ENCODE measurements at places on chromosomes 3 and 15.
A peak's percentile ranks its signal among the peaks of the same experiment; 100 is the strongest.

- peak; percentile 40 for DNase-seq
These were observed 100.6 kb downstream of the SLMAP start for GRCh38 chr3:57856675-57857074.

DNA sequence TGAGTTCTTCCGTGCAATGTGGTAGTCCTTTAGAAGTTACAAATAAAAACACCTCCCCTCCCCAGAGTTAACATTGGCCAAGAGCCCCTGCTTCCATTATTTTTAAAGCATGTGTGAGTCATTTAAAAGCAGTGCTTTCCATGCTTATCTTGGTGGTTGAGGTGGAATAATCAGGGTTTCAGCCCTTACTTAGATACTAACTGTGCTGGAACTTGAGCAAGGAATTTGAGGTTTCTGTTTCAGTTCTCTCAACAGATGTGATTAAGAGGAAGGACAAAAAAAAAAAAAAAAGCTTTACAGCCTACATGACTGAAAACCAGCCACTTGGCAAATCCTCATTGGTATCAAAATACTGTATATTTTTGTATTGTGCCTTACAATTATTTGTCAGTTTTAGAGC lies 64.5 kb downstream of the CGNL1 start:
- peak; percentile 31 for DNase-seq

DNA sequence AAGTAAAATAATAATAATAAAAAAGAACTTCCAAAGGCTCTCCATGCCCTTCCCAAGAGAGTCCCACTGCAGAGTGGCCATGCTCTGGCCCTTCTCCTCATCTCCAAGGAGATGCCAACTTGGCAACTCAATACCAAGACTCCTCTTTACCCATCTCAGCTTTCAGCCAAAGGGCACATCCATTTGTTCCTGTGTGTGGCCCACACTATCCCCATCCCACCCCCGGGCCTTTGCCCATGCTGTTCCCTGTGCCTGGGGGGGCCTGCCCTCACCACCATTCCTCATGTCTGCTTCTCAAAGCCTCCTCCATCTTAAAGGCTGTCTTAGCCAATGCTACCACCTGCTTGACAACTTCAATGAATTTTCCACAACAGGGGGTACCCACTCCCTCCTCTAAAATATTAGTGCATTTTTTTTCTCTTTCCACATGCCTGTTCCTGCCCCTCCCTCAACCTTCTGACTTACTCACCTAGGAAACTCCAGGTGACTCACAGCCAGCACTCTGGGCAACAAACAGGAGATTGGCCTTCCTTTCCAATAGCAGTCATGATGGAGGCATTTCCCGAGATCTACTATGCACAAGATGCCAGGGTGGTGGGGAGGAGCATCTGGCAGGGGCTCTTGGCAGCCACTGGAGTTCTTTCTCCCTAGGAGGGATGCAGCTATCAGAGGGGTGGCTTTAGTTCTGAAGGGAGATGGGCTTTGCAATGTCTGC lies 109.4 kb upstream of the SMAD3 start:
- peak; percentile 57 for DNase-seq

GRCh38 chr3:12959838-12960378 lies 113.3 kb downstream of the IQSEC1 start:
- DNase-seq, result no peak

DNA sequence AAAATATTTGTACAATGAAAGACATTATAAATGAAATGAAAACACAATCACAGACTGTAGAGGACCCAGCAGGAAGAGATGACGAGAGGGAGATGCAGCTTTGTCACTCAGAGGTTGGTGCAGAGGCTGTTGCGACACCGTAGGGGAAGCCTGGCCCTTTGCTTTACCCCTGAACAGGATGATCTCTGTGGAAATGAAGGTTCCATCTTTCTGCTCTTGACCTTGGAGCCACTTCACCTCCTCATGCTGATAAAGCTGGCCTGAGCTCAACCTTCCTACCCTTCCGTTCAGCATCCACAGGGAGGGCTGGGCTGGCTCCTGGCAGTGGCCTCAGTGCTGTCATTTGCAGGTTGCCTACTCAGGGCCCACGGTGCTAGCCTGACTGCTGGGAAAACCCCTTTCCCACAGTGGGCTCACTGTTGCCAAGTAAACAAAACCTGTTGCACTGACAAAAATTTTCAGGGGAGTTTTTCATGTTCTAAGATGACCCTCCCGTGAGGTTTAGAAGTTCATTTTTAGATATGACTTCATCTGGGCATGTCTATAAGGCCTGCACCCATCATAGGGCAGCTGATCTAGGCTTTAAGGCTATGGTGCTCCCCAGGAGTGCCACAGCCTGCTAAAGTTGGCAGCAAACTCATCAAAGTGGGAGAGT lies 3.0 kb upstream of the CD80 start:
- DNase-seq, result no peak
